ENCODE measurements at places on chromosomes 4 and X.

- no peak for DNase-seq
Measured at GRCh38 chr4:82519776-82520175, 42.0 kb downstream of the TMEM150C start.

GRCh38 chr4:1550122-1551070, 133.7 kb downstream of the FAM53A start:
- DNase-seq: no peak

DNA sequence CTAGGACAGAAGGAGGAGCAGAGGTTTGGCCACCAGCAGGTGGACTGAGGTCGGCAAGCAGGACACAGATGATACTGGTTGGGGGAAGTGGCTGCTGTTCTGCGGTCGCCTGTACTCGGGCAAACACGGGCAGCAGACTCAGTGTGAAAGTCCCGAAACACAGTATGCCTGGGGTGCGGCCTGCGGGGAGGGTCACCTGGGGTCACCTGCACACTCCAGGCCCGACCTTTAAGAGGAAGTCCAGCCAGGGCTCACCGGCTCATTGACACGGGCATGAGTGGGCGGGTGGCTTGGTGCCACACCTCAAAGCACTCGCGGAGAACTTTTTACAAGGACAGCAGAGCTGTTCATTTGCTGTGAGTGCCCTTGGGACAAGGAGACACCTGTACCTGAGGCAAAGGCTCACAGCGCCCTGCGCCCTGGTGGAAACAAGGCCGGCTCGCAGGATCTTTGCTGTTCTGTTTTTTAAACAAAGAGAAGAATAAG, 71.5 kb upstream of the MXD4 start:
- DNase-seq: no peak

- DNase-seq: no peak
Measured at GRCh38 chr4:140103676-140104075, 50.3 kb downstream of the MAML3 start.

- no peak for DNase-seq
Measured at GRCh38 chr4:94897023-94897422, 139.3 kb downstream of the BMPR1B start.

GRCh38 chr4:137905930-137906329, 336.2 kb downstream of the SLC7A11 start:
- DNase-seq: no peak

All from stimulated activated CD8-positive, alpha-beta memory T cell treated with anti-CD3 and anti-CD28 coated beads, Interleukin-7, amount 100 ng/mL, for 1 hour (primary cell).